ENCODE measurements at places on chromosomes 1 and 21. TPM values are rescaled to one million over a fixed set of nuclear protein-coding genes. Genes with fewer than 3 reads are reported as not detected.

- no peak for DNase-seq
Observed at GRCh38 chr1:155210314-155211104, 2.0 kb downstream of the MTX1 start.

DNA sequence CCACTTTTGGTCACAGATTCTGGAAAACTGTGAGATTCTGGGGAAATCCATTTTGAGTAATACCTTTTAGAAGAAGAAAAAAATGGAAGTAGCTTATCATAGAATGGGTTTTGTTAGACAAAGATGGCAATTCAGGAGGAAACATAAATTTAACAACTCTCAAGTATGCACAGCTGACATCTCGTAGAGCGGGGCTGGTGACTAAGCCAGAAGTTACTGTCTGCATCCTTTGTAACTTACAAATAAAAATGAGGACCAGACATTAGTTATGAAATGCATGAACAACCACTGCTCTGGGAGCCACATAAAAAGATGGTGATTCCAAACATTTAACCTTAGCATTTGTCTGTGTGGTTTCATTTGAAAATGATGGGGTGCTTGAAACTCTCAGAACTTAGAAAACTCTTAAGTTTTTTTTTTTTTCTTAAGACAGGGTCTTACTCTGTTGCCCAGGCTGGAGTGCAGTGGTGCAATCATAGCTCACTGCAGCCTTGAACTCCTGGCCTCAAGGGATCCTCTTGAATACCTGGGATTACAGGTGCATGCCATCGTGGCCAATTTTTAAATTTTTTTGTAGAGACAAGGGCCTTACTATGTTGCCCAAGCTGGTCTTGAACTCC, 49.2 kb upstream of the ATP5PO start:
- no peak for DNase-seq

Gene TLCD4
- 0.22 TPM for total RNA-seq

Gene TNFRSF4
- total RNA-seq = 0.86 TPM

Gene LMOD1
- total RNA-seq = not detected

GRCh38 chr1:221543529-221544120, 198.3 kb downstream of the DUSP10 start:
- no peak for DNase-seq

- no peak for DNase-seq
Observed at GRCh38 chr1:214545293-214545692, 6.1 kb downstream of the PTPN14 start.

GRCh38 chr21:29849735-29850176, 90.0 kb downstream of the GRIK1 start:
- no peak for DNase-seq

GRCh38 chr1:37793773-37794371, at the start of gene MANEAL:
Gene MANEAL, plus strand, starts transcription at chr1:37793847. Its CDS starts 336 bp downstream, at chr1:37794183.
- peak; percentile 56 for DNase-seq

Gene PGM1
- total RNA-seq = 20.6 TPM

GRCh38 chr1:234406871-234407270, 33.6 kb downstream of the COA6 start:
- no peak for DNase-seq

DNA sequence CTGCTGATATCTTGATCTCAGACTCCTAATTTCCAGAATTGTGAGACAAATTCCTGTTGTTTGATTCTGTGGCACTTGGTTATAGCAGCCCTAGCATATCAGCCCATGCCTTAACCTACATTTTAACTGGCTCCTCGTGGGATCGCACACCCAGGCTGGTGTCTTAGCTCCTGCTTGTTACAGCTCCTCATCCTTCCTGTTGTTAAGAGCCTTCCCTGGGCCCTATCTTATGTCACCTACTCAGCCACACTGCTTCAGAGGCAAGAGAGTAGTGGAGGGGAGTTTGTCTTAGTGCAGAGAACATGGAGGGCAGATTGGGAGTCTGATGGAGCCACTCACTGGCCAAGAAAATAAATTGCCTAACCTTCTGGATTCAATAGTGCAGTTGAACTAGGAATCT, 131.0 kb downstream of the ROR1 start:
- DNase-seq = no peak

DNA sequence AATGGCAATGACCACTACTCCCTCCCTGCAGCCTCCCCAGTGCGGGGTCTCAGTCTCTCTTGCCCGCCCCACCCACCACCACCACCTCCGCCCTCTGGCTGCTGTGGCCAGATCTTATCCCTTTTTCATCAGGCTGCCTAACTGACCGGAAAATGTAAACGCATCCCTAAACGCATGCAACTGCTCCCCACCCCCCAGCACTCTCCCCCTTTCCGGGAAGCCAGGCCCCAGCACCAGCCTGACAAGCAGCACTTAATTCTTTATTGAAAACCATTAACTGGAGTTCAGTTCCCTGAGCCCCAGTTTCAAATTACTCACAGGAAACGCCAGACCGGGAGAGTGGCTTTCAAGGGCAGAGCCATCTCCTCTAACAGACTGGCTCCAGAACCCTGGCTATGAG, 147.7 kb downstream of the DMRTA2 start:
- no peak for DNase-seq

GRCh38 chr1:10074059-10074851, 41.5 kb downstream of the UBE4B start:
- no peak for DNase-seq

Gene TNFRSF8
- 2.2 TPM for total RNA-seq

DNA sequence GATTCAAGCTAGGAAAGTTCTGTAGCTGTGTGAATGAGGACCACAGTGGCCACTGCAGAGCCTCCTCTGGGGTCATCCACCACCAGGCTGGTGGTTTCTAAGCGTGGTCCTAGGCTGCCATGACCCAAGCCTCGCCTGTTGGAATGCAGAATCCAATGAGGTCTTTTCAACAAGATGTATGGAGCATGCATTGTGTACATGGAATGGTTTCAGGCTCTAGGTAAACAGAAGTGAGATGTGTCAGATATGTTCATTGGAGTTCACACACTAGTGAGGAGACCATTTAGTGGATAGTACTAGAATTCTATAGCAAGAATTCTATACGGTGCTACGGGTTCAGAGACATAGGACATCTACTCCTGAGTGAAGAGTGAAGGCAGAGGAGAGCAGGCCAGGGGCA, 10.7 kb downstream of the RNU5D-1 start:
- DNase-seq = no peak

- no peak for DNase-seq
Observed at GRCh38 chr1:111283838-111284237, 6.8 kb upstream of the CHIA start.

Gene IL22RA1
- total RNA-seq = 0.09 TPM

Gene CCDC24
- 15.1 TPM for total RNA-seq

DNA sequence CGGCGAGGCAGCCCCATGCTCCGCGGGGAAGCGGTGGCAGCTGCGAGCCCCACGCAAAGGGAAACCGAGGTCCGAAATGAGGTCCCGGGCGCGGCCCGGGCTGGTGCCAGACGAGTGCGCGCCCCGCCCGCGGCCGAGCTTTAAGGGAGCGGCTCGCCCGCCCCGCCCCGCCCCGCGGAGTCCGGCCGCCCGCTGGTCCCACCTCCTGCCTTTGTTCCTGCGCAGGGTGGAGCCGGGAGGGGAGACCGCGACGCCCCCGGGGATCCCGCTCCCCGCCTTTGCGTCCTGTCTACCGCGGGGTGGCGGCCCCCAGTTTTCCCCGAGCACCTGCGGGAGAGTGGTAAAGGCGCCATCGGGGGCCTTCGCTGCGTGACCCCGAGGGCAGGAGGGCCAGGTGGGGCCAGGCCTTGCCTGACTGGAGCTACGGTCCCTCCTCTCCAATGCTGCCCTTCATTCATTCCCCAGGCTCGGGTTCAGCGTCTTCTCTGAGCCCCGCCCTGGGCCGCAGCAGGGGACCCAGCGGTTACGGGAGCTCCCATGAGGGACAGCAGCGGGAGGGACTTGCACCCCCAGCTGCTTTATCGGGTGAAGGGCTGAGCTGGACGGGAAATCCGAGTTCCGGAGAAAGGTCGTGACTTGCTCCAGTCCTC, at the start of gene HES2:
TSS of gene HES2 (minus strand) at position 116 of the 650 bp plus-strand sequence. CDS start at position 17, 99 bp downstream.
- DNase-seq = no peak

DNA sequence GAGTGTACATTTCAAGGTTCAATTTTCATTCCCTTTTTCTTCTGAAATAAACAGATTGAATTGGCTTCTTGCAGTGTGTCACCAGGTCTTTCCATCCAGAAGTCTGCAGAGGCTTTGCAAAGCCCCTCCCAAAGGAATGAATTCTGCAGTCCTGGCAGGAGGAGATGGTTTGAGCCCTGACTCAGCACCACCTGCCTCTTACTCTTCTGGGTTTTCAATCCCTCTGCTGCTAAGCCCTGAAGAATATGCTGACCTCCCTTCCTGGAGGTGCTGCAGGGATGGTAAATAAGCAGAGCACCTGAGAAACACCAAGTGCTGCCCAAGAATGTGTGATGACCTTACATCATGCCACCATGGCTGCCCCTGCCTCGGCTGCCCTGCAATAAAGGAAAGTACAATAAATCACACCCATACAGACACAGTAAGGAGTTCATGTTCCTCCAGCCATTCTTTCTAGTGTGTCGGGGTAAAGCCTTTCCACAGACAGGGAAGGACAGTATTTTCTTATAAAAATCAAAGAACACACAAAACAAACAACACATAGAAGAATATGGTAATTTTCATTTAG, 209.2 kb downstream of the ZNF326 start:
- no peak for DNase-seq

Gene MYOG
- not detected for total RNA-seq

GRCh38 chr1:20787840-20788795, 1.0 kb upstream of the HP1BP3 start:
- DNase-seq = no peak

- no peak for DNase-seq
Observed at GRCh38 chr1:241666419-241666818, 14.3 kb downstream of the WDR64 start.

GRCh38 chr1:3922201-3922725, 22.2 kb upstream of the C1orf174 start:
- no peak for DNase-seq

Gene RPL5
- total RNA-seq = 1,685 TPM

- no peak for DNase-seq
Observed at GRCh38 chr1:43366179-43366578, 1.6 kb downstream of the ELOVL1 start.

DNA sequence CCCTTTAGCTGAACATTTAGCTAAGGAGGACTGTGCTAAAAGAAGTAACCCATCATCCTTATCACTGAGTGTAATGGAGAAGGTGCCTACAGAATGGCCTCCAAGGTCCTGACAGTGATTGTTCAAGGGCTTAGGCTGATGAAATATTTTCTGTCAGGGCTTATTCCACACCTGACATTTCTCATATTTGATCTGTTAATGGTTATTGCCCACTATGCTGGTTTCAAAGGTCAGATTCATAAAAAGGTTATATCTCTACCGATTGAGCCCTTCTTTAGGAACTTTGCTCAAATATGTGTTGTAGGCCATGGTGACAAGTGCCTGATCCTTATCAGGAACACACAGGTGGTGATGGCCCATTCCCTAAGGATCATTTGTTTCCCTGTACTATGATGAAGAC, 766.4 kb upstream of the ADGRL2 start:
- no peak for DNase-seq

GRCh38 chr1:159913451-159914192, 11.7 kb downstream of the TAGLN2 start:
- no peak for DNase-seq

Gene GJA5
- not detected for total RNA-seq

DNA sequence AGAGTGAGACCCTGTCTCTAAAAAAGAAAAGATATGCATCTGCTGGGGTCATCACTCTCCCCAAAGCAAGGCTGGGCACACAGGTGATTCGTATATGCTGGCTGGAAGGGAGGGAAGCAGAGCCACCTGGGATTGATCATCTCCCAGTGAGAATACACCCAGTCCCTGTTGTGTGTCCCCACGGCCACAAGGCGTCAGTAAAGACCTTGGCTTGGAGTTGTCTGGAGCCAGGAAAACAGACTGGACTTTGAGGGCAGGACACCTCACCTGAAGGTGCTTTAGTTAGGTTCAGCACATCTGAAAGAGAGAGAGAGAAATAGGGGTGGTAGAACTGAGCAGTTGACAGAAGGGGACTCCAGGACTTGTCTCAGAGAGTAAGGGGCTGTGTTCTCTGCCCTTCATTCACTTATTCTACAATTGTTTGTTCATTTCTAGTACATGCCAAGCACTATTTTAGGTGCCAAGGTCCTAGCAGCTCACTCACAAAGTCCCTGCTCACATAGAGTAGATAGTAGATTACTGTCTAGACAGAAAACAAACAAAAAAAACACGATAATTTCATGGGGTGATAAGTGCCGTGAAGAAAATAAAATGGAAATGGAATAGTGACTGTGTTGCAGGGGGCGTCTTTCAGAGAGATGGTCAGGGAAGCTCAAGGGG, 13.5 kb downstream of the CITED4 start:
- no peak for DNase-seq

DNA sequence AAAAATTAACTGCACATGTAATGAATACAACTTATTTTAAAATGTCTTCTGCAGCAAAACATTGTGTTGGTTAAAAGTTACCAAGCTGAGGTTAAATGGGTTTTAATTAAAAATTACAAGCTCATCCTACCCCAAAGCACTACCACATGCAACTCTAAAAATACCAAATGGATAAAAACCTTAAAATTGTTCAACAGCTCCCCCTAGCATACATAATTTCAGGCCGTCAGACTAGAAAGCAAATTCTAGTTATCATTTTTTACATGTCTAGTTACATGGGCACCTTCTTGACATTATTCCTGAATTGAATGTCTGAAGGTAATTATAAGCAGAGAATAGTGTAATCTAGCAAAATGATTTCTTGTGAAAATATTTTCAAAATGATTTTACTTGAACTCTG, 176.5 kb downstream of the C1orf21 start:
- no peak for DNase-seq

GRCh38 chr1:171844381-171844780, 3.1 kb downstream of the DNM3 start:
- DNase-seq = no peak

- no peak for DNase-seq
Observed at GRCh38 chr1:6827630-6828165, 42.4 kb downstream of the CAMTA1 start.

Gene TSSK3
- total RNA-seq = 6.1 TPM

Measured in activated B cell treated with CpG ODN at 0.5 μM for 24 hours (primary cell).